ENCODE measurements at places on chromosomes 11 and 22. TPM values are rescaled to one million over a fixed set of nuclear protein-coding genes. Genes with fewer than 3 reads are reported as not detected.

The LRRC75B gene
- 12.2 TPM for total RNA-seq

The GNAZ gene
- total RNA-seq: 0.78 TPM

The SIK2 gene
- total RNA-seq: 12.2 TPM

The XKR3 gene
- not detected for total RNA-seq

The DLG2 gene
- total RNA-seq: 0.63 TPM

All from glomerular endothelial cell (primary cell).